Central memory CD4-positive, alpha-beta T cell (primary cell): ENCODE measurements at places on chromosomes 5 and 9.
A peak's percentile ranks its signal among the peaks of the same experiment; 100 is the strongest.

DNA sequence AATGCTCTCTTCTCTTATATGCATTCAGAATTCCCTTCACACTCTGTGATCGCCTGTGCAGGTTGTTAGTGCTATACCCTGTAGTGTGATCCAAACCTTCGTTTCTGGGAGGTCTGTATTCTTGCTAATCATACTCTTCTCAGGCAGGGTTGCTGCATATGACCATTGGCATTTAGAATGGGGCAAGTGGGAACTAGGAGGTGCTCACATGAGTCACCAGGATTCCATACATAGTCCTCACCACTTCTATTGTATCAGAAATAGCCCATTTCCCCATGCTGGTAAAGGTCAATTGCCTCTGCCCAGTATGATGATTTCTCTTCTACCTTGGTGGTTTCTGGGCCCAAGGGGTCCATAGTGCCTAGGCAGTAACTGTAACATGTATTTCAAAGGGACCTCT lies 443.5 kb upstream of the CDH6 start:
- no peak for DNase-seq

DNA sequence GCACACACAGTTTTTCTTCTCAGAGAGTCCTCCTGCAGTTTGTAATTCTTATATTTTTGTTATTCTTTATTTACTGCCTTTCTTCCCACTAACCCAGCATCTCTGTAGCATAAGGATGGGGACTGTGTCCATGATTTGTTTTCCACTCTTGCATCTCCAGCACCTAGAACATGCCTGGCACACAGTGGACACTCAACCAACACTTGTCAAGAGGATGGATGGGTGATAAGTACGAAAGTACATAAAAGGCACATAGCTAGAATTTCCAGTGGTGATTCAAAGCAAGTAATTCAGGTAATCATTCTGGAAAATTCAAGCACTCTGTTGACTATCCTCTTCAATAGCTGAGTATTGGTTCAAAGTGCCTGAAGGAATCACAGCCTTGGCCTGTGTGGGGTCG lies 60.2 kb upstream of the TRIO start:
- no peak for DNase-seq

DNA sequence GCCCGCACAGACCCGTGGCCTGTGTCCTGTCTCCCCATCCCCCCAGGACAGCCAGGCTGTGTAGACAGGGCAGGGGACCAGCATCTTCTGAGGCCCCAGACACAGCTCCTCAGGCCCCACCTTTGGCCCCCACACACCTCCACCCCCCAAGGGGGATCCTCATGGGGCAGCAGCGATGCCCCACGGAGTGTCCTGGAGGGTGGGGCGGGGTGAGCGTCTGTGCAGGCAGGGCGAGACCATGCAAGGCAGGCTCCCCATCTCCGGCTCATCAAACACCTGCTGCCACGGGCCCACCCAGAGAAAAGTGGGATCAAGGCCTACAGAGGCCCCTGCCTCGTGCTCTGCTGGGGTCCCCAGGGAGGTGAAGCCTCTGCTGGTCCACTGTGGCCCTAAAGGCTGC lies 118.7 kb upstream of the FOXD4L5 start:
- no peak for DNase-seq

GRCh38 chr5:74934949-74935751 lies 69.0 kb upstream of the FAM169A start:
- peak; percentile 32 for DNase-seq

DNA sequence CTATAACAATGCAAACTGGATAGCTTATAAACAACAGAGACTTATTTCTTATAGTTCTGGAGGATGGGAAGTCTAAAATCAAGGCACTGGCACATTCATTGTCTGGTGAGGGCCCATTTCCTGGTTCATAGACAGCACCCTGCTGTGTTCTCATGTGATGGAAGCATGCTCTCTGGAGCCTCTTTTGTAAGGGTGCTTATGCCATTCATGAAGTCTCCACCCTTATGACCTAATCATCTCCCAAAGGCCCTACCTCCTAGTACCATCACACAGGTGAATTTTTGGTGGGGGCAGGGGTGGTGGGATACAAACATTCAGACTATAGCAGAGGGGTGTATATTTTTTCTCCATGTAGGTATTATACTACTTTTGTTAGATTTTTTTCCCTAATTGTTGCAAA lies 92.4 kb downstream of the UNC13B start:
- DNase-seq: no peak

DNA sequence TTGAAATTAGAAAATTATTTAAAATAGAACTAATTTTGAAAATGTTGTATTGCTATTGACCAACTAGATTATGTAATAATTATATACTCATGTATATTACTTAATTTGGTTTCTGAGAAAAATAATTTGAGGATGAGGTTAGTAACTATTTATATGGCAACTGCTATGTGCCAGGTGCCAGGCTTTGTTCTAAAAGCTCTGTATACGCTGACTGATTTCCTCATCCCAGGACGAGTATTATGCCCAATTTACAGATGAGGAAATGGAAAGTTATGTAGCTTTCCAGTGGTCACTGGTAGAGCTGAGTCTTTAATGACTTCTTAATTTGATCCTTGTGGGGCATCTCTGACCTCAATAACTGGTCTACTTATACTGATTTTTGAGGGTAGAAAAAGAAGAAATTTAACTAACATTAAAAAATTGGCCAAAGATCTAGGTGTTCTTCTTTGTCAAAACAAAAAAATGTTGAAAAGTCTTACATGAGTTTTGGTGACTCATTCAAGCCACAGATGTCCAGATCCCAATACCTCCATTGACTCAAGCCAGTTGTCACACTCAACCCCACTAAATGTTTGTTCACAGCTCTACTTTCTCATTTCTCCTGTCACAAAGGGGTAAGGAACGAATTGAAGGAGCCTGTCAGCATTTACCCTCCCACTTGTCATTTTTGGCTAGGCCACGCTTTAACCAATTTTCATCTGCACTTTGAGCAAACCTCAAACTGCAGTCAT lies 228.1 kb upstream of the MEF2C start:
- DNase-seq: no peak

DNA sequence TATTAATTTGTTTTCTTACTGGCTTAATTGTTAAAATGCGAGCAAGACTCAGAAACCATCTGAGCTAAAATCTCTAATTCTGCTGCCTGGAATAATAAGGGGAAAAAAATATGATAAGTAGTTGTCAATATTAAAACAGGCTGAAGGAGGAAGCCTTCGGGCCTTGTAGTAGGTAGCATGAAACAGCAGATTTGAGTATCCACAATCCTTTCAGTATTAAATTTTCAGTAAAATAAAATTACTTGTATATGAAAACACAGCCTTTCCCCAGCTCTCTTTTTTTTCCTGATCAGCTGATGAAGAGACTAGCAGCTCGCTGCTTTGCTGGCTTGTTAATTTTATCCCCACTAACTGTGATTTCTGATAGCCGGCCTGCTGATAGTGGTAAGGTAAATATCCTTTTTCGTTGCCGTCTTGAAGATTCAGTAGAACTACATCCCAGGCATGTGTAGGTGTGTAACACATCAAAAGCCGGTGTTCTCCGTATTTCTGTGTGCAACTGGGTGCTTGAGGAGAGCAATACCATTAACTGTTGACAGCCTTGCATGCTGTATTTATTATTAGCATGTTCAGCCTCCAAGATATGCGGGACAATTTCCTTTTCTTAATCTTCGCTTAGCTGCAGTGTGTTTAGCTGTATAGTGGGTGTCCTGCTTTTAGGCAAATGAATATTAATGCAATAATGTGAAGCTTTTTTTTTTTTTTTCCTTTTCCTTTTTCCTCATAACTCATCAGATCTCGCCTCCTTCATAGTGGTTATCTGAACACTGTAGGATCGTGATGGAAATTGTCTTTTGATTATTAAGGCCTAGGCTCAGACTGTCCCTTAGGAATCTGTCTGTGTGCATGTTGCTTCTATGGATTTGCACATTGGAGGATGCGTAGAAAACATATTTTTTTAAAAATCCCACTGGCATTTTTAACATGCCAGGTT lies 144.6 kb downstream of the SMARCA2 start:
- no peak for DNase-seq

DNA sequence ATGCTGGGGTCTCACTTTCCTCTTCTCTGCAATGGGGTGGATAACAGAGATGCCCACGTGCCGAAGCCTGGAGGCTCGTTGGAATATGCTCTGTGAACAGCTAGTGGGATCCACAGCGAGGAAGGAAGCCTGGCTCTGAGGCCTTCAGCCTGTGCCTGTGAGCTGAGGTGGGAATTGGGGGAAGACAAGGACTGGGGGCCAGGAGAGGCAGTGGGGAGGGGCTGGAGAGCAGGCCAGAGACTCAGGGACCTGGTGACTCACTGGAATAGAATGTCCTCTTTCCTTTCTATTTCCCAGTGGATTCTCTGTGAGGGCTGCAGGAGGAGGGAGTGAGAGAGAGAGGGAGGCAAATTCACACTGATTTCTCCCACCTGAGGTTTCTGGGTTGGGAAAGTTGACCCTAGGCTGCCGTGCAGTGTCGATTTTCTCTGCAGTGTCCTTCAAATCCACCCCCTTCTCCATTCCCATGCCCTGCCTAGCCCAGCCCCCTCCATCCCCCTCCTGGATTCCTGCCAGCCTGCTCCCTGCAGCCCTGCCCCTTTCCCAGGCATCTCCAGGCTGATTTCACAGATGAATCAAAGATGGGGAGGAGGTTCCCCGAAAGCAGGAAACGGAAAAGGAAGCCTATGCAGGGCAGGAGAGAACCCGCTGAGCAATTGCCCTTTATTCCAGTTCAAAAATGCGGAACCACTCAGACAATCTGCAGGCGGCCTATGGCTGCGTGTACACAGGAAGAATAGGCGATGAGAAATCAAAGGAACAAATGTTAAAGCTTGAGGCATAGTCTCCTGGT lies 1.4 kb upstream of the SPAAR start:
- no peak for DNase-seq

GRCh38 chr5:173890195-173890991 lies 2.2 kb downstream of the CPEB4 start:
- DNase-seq: no peak

- DNase-seq: peak; percentile 23
Measured at GRCh38 chr9:79858508-79858907, 286.7 kb downstream of the TLE4 start.

DNA sequence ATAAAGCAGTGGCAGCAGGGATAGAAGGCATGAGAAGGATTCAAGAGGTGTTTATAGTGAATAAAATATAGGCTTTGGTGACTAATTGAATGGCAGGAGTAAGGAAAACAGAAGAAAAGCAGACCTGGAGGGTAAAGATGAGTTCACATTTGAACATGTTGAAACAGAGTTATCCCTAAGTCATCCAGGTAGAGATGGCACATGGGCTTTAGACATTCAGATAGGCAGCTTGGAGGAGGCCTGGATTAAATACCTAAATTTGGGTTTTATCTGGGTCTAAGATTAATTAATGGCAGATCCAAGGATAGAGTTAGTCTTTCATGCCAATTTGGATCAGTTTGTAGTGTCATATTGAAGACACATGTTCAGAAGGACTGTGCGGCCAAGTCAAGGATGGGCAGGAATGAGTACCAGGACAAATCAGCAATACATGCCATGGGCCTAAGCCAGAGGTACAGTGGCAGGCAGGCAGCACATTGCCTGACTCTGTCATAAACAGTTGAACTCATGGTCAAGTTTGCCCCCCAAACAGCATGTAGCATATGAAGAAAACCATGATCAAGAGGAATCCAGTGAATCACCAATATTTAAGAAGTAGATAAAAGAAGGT lies 115.5 kb upstream of the SLC12A2 start:
- no peak for DNase-seq

DNA sequence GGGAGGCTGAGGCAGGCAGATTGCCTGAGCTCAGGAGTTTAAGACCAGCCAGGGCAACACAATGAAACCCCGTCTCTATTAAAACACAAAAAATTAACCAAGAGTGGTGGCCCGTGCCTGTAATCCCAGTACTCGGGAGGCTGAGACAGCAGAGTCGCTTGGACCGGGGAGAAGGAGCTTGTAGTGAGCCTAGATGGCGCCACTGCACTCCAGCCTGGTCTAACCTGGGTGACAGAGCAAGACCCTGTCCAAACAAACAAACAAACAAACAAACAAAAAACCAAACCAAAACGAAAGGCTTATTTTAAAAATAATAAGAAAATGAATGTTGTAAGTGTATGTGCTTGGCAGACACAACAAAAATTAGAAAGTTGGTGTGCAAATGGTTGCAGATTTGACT lies 536.3 kb upstream of the PTPRD start:
- DNase-seq: no peak

- DNase-seq: no peak
Measured at GRCh38 chr5:61409568-61409967, 77.5 kb downstream of the ZSWIM6 start.

DNA sequence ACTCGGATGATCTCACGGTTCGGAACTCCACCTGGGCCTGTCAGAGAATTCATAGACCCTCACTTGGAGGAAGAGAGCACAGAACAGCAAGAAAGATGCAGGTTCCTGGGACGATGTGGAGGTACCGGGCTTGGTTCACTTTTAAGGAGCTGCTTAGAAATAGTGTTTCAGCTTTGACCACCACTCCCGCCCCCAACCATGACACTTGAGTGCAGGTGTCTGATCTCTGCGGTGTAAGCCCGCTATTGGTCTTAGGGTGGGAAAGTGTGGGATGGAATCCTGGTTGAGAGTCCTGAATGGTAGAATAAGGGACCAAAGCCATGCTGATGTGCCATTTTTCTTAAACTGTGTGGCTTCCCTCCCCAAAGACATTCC lies 97.2 kb upstream of the LMX1B start:
- no peak for DNase-seq

- DNase-seq: no peak
Measured at GRCh38 chr9:131657940-131658339, 81.9 kb downstream of the RAPGEF1 start.

DNA sequence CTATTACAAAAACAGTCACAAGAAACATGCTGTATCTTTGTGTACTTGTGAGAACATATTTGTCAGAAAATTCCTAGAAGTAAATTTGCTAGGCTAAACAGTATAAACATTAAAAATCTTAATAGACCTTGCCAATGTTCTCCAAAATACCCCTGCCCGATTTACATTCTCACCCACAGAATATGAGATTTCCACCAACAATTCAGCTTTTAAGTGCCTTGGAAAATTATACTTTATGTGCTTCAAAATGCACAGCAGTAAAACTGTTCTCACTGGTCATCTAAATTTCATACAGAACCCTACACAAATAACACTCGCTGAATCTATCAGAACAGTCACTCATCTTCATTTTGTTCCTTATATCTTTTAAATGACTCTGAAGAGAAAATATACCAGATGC lies 5.5 kb downstream of the MLLT3 start:
- DNase-seq: no peak

DNA sequence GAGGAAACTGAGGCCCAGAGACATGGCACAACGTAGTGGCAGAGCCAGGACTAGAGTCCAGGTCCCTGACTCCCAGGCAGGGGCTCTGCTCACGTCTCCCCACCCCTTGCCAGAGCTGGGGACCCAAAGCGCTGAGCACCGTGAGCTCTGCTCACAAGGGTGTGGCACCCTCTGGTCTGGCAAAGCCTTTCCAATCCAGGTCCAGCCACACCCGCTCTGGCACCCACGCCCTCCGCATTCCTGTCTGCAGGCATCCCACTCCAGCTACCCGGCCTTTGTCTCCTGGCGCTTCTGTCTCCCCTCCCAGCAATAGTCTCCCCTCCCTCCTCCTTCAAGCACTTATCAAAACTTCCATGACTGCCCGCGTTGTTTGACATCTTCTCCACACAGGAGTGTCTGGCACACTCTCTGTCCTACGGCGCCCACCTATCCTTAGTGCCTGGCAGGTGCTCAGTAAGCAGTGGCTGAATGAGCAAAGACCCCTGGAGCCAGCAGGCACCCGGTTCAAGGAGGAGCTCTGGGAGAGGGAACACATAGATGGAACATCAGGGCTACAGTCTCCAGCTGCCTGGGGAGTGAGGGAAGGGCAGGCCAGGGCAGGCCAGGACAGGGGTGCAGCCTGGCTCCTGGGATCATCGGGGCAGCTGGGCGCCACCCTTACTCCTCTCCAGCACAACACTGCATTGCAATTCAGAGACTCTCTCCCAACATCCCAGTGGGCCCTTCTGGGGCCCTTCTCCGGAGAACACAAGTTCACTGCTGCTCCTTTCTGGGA lies 12.0 kb downstream of the HIGD2A start:
- no peak for DNase-seq
